ENCODE measurements at places on chromosomes 13 and 19.

- DNase-seq: no peak
These were observed 18.7 kb downstream of the GPR180 start for GRCh38 chr13:94620286-94620896.

GRCh38 chr13:110644892-110645521 is 29.7 kb downstream of the NAXD start:
- DNase-seq: no peak

DNA sequence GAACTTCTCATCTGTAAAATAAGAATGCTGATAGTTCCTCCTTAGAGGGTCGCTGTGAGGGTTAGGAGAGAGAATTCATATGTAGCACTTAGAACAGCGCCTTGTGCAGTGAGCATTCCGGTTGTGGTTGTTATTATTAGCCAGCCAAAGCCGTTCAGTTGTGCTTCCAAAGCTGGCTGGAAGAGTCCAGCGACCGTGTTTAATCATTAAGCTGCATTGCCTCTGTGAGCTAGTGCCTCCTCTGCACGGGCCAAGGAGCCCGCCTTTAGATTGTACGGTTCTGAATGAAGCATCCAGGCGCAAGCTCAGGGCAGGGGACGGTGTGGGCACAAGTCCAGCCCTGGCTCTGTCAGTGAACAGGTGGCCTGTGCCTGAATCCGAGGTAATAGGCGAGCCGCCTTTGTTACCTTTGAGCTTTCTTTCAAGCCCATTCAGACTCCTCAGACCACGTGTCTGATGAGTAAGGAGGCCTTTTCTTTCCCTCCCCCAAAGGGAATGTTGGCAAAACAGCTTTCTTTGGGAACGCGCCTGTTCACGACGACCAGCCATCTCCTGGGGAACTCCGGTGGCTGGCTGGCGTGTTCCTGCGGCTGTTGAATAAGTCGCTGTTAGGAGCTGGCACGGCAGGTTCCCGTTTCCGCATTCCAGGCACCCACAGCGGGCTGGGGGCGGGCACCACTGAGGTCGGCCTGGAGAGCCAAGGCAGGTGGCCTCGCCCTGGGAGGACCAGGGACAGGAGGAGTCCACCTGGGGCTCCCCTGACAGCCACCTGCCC is 25.1 kb downstream of the SIPA1L3 start:
- no peak for DNase-seq

- DNase-seq: no peak
These were observed 56.5 kb downstream of the KCTD12 start for GRCh38 chr13:76829572-76830327.

DNA sequence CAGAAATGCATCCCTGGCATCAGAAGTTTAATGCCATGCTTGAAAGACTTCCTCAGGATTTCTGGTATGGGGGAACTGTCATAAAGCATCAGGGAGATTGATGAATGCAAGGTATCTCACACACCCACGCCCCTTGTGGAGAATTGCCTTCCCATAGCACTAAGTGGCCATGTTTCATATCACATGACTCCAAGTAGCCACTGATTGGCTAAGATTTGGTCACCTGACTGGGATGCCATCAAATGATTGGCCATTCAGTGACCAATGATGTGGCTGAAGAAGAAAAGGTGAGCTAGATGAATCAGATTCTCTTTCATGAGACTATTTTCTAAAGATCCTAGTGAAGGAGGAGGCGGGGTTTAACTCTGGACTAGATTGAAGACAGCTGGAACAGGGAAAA is 7.3 kb downstream of the KLK8 start:
- DNase-seq: no peak

DNA sequence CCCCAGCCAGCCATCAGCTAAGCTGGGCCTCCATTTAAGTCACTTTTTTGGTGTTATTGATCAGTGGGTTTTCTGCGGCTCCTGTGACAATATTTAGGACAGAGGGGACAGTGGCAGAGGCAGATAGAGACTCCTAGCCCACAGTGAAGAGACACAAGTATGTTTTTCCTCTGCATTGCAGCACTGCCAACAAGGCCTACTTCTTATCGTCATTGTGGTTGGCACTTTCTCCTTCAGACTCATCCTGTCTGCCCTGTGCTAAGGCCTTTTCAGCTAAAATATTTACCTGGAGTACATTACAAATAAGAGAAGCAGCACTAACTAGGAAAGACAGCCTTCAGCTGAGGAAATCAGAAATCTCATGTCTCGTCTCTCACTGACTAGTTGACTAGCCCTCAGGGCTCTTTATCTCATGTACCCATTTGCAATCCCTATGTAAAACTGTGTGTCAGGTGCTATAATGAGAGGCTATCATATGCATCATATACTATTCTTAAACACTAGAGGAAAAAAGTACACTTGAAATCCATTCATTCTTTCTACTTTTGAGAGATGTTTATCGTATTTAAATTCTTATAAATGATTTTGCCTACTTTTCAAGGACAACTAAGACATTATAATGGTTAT is 62.2 kb downstream of the ZAR1L start:
- DNase-seq: no peak

DNA sequence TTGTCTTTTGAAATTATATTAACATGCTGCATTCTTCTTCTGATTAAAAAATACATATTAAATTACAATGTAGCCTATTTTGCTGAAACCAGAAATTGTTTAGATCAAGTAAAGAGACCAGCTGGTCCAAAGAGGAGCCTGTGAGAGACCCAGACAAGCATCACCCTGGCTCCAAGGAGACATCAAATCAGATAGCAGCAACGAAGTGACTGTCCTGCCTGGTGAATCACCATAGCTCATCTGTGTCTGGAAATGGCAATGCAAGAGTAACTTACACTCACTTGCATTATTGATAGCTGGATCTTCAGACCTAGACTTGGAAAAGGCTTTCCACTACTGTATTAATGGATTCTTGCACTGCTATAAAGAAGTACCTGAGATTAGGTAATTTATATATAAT is 169.1 kb downstream of the KCTD12 start:
- no peak for DNase-seq

DNA sequence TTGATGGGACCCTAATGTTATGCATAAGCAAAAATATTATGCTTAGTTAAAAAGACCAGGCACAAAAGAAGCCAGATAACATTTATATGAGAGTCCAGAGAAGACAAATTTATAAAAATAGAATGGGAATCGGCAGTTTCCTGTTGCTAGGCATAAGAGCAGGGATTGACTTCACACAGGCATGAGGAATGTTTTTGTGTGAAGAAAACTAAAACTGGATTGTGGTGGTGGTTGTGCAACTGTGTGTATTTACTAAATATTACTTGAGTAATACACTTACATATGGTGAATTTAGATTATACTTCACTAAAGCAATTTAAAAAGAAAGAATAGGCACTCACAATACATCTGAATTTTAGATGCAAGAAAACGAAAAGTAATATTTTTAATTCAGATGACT is 108.3 kb downstream of the SLITRK1 start:
- no peak for DNase-seq

DNA sequence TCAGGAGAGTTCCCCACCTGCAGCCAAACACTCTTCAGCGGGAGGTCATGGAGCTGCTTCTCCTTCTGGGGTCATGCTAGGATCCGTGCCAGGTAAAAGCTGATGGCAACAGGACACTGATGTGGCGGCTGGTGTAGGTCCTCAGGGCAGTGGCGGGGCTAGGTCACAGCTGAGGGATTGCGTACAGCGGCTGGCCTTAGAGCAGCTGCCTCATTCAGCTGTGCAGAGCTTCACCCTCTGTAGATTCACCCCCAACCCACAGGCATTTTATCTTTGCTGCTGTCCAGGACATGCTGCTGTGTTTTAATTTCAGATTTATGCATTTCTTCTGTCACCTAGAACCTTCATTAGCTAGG is 2.3 kb downstream of the MCF2L start:
- no peak for DNase-seq

GRCh38 chr13:28041501-28041900 is 53.0 kb upstream of the URAD start:
- DNase-seq: no peak

- no peak for DNase-seq
These were observed 508.4 kb upstream of the MIR17HG start for GRCh38 chr13:90839061-90839460.

DNA sequence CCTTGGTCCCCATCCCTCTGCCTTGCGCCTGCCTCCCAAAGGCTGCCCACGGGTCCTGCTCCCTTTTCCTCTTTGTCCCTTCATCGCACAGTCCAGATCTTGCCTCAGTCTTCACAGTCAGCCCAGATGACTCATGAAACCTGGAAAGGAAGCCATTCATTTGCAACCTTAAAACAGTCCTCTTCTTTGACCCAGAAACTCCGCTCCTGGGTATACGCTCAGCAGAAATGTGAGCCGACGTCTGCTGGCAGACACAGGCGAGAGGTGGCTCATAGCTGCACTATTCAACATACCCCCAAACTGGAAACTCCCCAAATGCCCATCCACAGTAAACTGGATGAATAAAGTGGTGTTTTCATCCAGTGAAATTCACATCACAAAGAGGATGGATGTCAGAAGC is 13.6 kb upstream of the PEPD start:
- DNase-seq: no peak

Measured in stimulated activated CD8-positive, alpha-beta memory T cell treated with anti-CD3 and anti-CD28 coated beads, Interleukin-15, amount 100 ng/mL, for 1 hour (primary cell).